Esophagus squamous epithelium (tissue), 5 donors: ENCODE measurements at places on chromosomes 4 and X. TPM values are rescaled to one million over a fixed set of nuclear protein-coding genes. Genes with fewer than 3 reads are reported as not detected.

- no peak for DNase-seq
These were observed 20.5 kb downstream of the CNGA1 start for GRCh38 chr4:47996021-47996420.

DNA sequence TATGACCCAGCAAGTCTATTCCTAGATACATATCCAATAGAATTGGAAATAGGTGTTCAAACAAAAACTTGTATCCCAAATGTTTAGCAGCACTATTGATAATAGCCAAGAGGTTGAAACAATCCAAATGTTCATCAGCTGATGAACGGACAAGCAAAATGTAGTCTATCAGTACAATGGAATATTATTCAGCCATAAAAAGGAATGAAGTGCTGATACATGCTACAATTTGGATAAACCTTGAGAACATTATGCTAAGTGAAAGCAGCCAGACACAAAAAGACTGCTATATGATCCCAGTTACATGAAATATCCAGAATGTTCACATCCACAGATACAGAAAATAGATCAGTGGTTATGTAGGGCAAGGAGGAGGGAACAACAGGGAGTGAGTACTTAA lies 50.1 kb downstream of the PLAC1 start:
- DNase-seq, result no peak

The COL25A1 gene
- 0.38 TPM for total RNA-seq

DNA sequence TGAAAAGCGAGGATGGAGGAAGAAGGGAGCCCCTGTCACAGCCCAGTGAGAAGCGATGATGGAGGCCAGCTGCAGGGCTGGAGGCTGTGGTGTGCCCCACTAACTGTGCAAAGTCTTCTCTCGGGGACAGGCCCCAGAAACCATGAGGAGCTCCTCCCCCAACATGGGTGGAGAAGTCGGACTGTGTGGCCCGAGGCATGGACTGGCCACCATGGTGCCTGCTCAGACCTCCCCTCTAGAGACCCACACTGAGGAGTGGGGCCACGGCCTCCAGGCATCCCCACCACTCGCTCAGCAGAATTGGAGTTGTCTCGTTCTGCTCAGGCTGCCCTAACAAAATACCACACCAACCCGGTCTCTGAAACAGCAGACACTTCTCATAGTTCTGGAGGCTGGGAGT lies 12.2 kb upstream of the PDE6B start:
- DNase-seq, result no peak

The DGAT2L6 gene
- total RNA-seq, result not detected

DNA sequence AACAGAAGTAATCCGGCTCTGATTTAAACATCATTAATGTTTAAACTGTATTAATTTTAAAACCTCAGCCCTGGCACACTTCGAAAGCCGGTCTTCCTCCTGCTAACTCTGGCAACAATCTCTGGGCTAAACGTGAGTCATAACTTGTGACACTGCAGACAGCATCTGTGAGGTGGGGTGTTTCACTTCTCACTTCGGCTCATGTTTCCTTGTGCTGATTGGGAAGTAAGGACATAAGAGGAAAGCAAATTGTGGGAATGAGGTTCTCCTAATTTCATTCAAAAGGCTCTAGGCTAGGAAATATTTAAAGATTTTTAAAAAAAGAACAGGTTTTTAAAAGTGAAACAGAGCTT lies 139.9 kb upstream of the USP9X start:
- no peak for DNase-seq
